SK-N-SH treated with all-trans-retinoic acid at 6 μM for 48 hours (cell line): ENCODE measurements at places on chromosomes 5 and 9.

DNA sequence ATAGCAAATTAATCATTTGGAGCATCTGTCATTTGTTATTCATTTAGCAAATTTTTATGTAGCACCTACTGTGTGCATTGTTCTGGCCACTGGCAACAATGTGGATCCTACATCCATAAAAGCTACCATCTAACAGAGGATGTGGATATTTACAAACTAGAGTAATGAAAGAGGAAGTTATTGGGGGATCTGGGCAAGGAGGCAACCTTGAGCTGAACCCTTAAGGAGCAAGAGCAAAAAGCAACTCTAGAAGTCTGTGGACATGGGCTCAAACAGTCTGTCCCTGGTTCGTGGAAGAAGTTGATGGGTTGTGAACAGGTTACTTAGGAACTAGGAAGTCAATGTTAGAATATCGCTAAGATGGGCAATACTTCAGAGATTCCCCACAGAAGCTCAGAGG, 259.9 kb downstream of the SYK start:
- no peak for ATAC-seq

- no peak for ATAC-seq
Observed at GRCh38 chr5:137092831-137093230, 406.3 kb downstream of the SPOCK1 start.

DNA sequence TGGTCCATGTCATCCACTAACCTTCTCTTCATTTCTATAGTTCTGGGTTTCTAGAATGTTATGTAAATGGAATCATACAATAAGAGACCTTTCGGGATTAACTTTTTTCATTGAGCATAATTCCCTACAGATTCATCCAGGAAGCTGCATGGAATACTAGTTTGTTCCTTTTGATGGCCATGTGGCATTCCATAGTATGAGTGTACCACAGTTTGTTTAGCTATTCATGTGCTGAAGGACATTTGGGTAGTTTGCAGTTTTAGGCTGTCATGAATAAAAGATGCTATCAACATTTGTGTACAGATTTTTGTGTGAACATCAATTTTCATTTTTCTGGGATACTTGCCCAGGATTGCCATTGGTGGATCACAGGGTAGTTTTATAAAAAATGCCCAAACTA, 6.8 kb upstream of the SPTLC1 start:
- no peak for ATAC-seq

DNA sequence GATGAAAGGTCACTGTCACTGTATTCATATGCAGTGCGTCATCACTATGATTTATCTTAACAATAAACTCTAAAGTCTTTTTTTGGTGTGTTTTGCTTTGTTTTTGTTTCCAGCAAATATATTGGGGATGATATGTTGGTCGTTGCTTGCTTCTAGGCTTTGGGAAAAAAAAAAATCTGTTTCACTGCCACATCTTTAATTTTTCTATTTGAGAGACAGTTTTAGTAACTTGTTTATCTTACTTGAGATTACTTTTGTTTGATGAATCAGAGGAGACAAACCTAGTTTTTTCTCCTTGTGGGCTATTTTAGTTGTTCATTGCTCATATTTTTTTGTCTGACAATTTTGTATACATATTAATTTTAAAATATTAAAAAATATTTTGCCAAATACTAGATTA, 19.4 kb downstream of the CWC27 start:
- no peak for ATAC-seq

DNA sequence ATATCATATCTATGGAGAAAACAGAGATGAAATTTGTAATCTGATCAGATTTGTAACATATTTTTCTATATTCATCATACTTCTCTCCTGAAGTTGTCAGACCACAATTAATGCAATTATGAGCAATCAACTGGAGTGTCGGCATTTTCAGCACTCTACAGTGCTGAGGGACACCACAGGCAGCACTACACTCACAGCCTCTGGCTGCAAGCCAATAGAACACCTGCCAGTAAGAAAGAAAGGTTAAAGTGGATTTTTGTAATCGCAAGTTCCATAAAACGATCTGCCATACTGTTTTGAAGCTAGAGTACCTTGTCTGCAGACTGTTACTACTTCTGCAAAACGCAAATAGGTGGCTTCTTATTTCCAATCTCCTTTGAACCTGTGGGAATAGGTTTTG, 147.6 kb downstream of the ADAMTS6 start:
- no peak for ATAC-seq

GRCh38 chr9:83588256-83588655, 34.7 kb upstream of the IDNK start:
- no peak for ATAC-seq

DNA sequence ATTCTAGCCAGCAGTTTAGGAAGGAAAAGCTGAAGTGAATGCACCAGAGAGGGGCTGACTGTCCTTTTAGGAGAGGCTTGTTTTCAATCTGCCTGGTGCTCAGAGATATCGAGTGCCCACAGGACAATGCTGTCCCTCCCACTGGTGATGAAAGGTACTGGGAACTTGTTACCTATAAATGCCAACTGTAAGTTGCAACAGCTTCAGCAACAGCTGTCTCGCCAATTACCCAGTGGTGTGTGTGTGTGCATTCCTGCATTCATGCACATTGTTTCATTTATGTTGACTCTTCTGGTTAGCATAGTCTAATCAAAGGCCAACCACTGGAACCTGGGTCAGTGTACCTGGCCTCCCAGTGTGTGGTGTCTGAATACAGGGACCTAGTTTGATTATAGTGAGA, 161.1 kb downstream of the CSNK1G3 start:
- ATAC-seq = no peak; the same call in 2 of the 3 replicates

- ATAC-seq = peak; percentile 98
Observed at GRCh38 chr9:98315551-98316060, 60.2 kb upstream of the TBC1D2 start.

DNA sequence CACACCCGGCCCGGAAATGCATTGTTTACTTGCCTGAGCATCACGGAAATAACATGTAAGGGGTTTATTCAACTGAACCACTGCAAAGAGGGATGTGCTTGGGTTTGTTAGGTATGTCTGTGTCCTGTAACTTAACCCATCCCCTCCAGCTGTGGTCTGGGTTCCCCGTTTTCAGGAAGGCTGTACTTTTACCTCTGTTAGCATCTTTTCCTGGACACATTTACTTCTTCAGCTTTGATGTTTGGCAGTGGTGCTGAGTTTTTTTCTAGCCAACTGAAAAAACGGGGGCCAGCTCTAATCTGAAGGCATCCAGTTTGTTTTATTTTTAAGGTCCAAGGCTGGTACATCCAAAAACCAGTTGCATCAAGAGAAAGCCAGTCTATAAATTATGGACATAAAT, 561.8 kb downstream of the BNC2 start:
- no peak for ATAC-seq

GRCh38 chr5:91311168-91311696, 71.9 kb downstream of the ARRDC3 start:
- ATAC-seq = no peak

- peak; percentile 18 for ATAC-seq
Observed at GRCh38 chr5:131635684-131636572, 899 bp upstream of the RAPGEF6 start.

DNA sequence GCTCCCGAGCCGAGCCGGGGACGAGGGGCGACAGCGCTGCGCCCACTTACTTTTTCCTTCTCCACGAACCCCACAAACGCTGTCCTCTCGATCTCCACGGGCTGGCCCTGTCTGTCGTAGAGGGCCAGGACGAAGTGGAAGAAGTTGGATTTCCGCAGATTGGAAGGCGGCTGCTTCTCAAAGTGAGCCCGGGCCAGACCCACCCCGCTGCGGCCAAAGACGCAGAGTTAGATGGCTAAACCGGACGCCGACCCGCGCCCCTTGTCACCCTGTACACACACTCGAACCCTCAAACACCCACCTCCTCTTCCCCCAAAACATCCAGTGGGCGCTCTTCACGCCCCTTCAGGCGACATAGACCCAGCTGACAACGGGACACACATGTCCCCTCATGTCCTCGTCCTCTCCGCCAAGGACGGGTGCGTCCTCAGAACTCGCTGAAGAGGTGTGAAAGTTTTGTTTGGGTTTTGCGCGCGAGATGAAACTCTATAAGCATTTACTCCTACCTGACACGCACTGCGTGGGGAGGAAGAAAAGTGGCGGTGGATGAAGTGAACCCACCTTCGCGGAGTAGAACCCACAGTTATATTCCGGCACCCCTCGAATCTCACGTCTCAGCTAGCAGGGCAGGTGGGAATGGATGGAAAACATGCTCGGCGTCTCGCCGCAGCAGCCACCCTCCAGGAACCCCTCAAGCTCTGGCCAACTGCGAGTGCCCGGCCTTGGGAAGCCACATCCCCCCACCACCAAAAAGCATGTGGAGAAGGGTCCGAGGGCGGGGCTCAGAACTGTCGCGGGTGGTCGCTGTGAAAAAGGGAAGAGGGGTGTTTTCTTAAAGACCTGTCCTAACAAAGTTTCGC, 2.6 kb downstream of the EBF1 start:
- ATAC-seq = no peak

- peak; percentile 45 for ATAC-seq
Observed at GRCh38 chr9:134656334-134657006, 14.9 kb downstream of the COL5A1 start.

DNA sequence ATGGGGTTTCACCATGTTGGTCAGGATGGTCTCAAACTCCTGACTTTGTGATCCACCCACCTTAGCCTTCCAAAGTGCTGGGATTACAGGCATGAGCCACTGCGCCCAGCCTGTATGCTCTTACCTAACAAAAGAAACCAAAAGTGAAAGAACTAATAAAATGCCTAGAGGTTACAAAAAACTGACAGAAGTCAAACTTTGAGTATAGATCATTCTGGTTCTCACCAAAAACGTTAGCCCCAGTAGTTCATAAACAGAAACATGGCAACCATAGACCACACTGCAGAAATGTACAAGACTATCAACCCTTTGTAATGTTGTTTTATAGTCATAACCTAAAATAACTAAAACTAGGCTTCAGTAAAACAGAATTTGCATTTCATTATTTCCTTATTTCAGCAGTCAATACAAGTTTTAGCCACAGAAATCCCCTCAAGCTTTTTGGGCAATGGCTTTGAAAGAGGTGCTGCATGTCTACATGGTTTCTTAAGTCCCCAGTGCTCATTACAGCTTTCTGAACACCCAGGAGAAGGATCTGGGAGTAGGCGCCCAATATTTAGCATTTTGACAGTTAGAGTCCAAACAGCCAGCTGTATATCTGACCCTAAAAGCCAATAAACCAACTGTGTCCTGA, 72.5 kb downstream of the EPB41L4A start:
- ATAC-seq = no peak

- no peak for ATAC-seq
Observed at GRCh38 chr5:66671305-66671704, 75.1 kb downstream of the MAST4 start.

GRCh38 chr5:1732238-1732941, 67.2 kb downstream of the MRPL36 start:
- ATAC-seq = no peak

DNA sequence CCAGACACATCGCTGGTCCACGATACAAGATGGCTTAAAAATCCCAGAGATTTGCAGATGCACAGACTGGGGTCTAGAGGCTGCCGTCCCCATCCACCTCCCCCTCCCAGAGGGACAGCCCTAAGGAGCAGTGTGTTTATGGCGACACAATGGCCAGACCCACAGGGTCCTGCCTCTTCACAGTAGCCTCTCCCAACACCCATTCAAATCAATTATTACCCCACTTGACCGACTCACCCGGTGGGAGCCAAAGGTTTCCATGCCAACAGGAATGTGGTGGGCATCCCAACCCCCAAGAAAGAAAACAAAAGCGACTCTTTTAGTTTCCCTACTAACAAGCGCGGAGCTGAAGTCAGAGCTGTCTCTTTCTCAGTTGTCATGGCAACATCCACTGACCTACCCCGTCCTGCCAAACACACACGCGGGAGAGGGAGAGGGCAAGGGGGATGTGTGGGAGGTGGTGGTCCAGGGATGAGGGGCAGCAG, 209.0 kb downstream of the TTLL11 start:
- ATAC-seq = peak; percentile 8; the same call in 2 of the 3 replicates

DNA sequence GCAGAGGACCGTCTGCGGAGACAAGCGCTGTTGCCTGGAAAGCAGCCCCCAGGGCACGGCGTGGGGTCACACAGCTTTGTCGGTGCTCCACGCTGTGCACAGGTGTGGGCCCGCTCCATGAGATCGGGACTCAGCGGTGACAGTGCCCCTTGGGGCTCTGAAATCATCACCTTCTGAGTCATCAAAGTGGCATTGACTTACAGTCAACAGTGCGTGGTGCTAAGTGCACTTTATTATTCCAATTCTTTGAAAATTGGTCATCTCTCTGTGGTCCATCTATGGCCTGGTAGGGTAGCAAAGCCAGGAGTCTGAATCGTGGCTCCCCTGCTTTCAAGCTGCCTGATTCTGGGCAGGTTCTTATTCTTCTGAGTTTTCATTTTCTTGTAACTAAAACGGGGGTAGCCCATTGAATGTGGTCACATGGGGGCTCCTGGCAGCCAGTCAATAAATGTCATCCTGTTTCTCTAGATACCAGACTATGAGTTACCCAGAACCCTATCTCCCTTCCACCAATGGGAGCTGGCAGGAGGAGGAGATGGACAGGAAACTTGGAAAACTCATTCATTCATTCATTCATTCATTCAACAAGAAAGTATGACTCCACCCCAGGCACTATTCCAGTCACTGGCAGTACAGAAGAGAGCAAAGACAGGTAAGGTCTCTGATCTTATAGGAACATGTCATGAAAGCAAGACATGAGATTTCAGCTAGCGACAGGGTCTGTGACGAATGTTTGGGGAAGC, 20.3 kb upstream of the UNC5A start:
- ATAC-seq = no peak

DNA sequence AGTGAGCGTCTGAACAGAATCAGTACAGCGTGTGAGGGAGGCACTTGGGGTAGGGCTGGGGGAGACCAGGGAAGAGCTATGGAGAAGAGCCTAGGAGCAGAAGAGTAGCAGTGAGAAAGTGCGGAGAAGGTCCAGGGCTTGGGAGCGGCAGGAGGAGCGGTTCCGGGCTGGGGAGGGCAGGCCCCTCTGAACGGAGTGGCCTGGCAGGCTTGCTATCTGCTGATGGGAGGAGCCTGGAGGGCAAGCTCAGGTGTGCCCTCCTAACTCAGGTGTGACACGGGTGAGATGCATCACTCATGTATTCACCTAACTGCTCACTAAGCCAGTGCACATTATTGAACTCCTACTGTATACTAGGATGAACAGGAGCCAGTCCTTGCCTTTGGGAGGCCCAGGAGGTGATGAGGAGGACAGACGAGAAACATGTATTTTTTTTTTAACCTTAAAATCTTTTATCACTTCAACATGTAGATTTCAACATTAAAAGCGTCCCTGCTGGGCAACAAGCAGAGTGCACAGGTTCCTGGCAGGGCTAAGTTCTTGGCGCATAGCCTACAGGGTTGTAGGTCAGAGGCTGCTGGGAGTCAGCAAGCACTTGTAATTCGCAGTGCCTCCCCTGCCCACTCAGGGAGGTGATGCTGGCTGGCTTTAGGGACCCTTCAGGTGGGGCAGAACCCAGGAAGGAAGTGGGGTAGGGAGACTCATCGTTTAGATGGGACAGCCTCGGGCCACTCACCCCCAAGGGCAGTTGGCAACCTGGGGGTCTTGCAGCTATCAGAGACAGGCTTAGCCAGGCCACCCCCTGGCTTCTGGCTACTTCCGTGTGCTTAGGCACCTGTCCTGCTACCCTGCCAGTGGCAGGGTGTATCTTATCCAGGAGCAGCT, 55.5 kb downstream of the TMOD1 start:
- no peak; the same call in 2 of the 3 replicates for ATAC-seq

GRCh38 chr5:90802474-90803317, 244.1 kb downstream of the ADGRV1 start:
- ATAC-seq = peak; percentile 87
